ENCODE measurements at places on chromosomes 3 and 15.

DNA sequence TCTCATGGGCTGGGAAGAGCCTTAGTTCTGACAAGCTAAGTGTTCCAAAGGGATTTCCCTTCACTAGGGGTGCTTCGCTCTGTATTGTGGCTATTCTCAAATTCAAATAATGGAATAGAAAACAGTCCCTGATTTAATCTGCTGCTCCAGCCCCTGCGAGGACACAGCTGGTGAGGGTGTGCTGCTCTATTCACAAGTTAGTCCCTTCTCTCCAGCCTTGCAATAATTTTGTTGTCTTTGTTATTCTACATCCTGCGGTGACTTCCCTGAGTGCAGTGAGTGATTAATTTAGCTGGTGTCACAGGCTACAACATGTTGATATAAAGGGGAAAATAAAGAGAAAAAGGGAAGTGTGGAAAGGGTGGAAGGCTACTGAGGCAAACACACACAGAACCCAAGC lies 180.5 kb upstream of the VEPH1 start:
- no peak for DNase-seq

GRCh38 chr3:70757658-70758057 lies 445.2 kb upstream of the MDFIC2 start:
- no peak for DNase-seq

DNA sequence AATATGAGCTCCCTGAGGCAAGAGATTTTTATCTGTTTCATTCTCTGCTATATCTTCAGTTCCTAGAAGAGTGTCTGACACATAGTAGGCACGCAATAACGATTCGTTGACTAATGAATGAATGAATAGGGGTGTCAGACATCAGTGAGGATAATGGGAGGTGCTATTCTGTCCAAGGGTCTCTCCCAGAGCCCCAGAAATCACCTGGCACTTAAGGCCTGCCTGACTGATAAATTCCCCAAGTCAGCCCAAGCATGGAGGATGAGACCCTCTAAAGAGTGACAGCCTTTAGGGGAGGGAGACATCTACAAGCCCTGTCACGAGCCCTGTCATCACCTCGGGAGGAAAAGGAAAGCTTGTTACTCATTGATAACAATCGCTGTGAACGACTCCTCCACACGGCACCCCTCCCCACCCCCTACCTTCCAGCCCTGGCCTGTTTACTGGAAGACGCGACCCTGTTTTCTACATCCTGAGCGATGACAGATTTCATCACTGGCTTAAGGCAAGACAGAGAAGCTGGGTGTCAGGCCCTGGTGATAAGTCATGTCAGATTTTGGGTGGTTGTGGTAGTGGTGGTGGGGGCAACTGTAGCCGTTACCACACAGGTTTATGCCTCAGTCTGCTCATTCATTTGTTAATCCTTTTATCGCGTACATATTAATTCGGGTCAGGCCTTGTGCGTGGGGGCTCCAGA lies 23.1 kb downstream of the BHLHE40 start:
- DNase-seq: no peak

- no peak for DNase-seq
Observed at GRCh38 chr3:32960404-32961170, 9.1 kb downstream of the CCR4 start.

DNA sequence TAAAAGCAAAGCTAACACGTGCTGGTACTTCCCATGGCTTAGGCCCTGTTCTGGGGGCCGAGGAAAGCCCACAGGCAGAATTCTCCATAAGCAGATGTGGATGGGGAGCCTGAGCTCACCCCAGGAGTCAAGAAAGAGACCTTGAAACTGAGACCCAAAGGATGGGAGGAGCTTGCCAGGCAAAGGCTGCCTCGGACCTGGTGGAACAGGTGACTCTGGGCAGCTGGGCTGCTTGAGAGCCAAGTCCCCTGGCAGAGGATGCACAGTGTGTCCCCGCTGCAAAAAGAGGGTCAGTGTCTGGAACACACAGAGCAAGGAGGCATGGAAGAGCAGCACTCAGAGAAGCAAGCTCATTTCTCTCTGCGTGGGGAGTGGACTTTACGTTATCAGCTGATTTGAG lies 528.7 kb downstream of the GABRG3 start:
- no peak for DNase-seq

DNA sequence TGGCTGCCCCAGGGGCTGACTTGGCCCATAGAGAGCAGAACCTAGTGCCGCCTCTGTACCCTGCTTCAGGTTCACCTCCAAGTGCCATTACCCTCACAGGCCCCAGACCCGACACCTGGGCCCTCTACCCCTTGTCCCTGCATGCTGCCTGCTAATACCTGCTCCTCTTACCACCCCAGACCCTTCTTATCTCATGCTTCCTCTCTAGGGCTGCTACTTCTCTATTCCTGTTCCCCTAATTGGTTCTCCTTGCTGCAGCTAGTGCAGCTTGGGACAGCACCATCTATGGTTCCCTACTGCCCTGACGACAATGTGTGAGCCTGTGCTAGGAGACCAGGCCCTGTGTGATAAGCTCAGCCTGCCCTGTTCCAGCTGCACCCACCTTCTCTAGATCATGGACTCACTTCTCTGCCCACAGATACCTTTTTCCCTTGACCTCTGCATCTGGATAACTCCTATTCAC lies 15.3 kb downstream of the HDAC11 start:
- DNase-seq: no peak

- DNase-seq: no peak
Observed at GRCh38 chr15:56371495-56372147, 6.4 kb downstream of the TEX9 start.

DNA sequence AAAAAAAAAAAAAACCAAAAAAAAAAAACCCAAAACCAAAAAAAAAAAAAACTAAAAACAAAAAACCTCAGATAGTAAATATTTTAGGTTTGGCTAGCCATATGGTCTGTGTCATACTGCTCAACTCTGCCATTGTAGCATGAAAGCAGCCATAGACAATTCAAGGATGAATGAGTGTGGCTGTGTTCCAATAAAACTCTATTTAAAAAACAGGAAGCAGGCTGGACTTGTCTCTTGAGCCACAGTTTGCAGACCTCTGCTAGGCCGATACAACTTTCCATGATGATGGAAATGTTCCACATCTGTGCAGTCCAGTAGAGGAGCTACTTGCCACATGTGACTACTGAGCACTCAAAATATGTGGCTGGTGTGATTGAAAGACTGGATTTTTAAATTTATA lies 11.1 kb downstream of the EFCAB12 start:
- DNase-seq: no peak

- peak; percentile 84 for DNase-seq
Observed at GRCh38 chr3:140863580-140864009, 78.0 kb upstream of the SLC25A36 start.

DNA sequence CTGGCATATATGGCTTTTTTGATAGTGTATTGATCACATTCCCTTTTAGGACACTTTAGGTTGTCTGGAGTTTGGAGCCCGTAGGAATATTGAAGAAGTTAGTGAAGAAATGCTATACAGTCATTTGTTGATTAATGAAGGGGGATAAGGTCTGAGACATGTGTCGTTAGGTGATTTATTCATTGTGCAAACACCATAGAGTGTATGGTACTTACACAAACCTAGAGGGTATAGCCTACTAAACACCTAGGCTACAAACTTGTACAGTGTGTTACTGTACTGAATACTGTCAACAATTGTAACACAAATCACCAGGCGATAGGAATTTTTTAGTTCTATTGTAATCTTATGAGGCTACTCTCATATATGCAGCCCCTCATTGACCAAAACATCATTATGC lies 3.3 kb downstream of the TPM1 start:
- DNase-seq: no peak

- DNase-seq: no peak
Observed at GRCh38 chr3:167106456-167106855, 273.6 kb downstream of the ZBBX start.
